ENCODE measurements at places on chromosomes 16 and 17.

DNA sequence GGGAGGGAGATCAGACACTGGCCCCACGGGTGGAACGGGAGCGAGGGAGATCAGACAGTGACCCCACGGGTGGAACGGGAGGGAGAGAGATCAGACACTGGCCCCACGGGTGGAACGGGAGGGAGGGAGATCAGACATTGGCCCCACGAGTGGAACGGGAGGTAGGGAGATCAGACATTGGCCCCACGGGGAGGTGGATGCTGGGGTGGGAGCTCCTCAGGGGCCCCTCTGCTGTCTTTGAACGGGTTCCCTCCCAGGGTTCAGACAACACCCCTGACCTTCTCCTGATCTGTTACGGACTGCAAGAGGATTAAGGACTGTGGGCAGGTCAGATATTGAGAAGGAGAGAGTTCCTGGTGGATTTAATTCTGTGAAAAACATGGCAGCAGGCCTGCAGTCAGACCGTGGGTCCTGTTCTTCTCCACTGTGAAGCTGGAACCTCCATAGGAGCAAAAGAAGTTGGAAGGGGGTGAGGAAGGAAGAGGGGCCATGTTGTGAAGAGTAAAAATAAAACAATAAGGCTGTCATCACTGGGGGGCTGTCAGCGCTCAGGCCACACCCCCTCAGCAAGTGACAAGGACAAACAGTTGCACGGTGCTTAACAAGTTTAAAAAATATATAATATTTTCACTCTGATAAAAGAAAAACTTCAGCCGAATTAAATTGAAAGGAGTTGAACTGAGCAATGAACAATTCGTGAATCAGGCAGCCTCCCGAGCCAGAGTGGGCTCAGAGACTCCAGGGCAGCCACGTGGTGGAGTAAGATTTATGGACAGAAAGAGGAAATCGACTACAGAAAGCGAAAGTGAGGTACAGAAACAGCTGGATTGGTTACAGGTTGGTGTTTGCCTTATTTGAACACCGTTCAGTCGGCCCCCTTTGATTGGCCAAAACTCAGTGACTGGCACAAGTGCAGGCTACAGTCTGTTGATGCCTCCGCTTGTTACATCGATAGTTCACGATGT lies 348.7 kb upstream of the TNRC6C start:
- no peak for DNase-seq

GRCh38 chr16:22355487-22355908 lies 18.9 kb downstream of the CDR2 start:
- no peak for DNase-seq

GRCh38 chr17:64938290-64938689 lies 19.0 kb upstream of the LRRC37A3 start:
- no peak for DNase-seq

DNA sequence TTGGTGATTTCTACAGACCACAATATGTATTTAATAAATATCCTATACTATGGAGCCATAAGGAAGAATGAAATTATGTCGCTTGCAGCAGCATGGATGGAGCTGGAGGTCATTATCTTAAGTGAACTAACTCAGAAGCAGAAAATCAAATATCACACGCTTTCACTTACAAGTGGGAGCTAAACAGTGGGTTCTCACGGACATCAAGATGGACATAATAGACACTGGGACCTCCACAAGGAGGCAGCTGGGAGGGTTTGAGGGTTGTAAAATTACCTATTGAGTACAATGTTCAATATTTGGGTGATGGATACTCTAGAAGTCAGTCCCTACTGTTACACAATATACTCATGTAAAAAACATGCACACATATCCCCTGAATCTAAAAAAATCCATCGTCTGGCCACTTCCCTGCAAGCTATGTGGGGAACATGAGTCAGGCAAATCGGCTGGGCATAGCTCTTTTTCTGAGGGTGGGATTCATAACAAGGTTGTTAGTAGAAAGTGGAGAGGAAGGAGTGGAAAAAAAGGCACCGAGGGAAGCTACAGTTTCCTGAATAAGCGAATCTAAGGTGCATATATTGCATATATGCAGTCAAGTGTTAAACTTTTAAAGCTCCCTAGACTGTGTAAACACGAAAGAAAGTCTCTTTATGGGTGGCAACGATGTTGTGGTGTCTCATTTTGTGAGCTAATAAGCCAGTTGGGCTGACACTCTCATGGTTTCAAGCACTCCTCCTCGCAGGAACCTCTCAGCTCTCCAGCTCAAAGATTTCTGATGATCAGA lies 135.2 kb upstream of the CPHXL start:
- no peak for DNase-seq

GRCh38 chr17:19269106-19269505 lies 31.9 kb downstream of the EPN2 start:
- DNase-seq: no peak

DNA sequence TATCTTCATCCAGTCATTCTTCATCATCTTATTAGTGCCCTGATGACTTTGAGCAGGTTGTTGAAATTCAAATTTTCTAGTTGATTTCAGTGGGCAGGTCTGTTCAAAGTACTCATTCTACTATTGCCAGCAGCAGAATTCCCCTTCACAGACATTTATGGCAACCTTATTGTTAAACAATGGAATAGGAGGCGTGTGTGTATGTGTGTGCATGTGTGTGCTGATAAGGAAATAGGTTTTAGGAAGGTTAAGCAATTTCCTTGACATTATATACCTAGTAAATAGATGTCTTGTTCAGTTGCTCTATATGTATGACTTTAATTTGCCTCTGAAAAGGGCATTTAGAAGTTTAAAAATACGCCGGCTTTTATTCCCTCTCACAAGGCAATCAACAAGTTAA lies 601.4 kb upstream of the CA10 start:
- no peak for DNase-seq

DNA sequence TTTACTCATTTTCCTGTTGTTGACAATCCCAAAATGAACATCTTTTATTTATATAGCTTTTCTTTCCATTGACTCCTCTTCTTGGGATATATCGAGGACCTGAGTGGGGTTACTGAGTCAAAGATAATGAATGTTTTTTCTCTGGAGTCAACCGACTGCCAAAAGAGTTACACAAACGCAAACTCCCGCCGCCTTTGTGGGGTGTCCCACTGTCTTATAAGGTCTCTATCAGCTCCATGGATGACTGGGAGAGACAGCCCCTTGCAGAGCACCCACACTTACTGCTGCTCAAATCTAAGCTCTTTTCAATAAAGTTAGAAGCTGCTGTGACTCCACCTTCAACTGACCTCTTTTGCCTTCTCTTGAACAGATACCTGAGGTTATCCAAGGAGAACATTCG lies 25.2 kb downstream of the C16orf78 start:
- no peak for DNase-seq

DNA sequence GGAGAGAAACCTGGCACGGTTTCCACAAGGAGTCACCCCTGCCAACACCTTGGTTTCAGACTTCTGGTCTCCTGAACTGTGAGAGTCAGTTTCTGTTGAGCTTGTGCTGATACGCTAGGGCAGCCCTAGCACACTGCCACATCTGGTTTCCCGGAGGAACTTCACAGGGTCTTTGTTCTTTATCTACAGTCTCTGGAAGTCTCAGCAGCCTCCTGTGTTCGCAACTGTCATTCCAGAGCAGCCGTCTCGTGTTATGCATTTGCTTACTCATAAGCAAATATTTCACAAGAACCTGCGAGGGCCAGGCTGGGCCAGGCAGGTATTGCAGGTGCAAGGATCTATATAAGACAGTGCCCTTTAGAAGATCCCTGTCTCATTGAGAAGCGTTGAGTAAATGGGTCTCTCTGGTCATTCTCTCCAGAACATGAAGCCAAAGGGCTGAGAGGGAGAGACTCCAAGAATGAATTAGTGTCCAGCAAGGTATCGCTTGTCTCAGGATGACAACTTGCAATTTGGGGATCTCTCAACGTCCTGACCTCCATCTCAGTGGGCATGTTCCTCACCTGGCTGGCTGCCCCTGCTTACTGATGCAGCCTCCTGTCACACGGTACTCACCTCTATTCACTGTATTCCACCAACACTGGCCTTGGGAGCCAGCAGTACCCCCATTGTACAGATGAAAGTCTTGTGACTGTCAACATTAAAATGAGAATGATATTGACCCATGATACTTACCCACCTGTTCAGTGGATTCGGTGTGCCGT lies 141.2 kb downstream of the WWOX start:
- no peak for DNase-seq

- no peak for DNase-seq
Measured at GRCh38 chr17:32742681-32743538, 134.0 kb downstream of the MYO1D start.

- no peak for DNase-seq
Measured at GRCh38 chr17:80873307-80873951, 118.2 kb upstream of the CHMP6 start.

DNA sequence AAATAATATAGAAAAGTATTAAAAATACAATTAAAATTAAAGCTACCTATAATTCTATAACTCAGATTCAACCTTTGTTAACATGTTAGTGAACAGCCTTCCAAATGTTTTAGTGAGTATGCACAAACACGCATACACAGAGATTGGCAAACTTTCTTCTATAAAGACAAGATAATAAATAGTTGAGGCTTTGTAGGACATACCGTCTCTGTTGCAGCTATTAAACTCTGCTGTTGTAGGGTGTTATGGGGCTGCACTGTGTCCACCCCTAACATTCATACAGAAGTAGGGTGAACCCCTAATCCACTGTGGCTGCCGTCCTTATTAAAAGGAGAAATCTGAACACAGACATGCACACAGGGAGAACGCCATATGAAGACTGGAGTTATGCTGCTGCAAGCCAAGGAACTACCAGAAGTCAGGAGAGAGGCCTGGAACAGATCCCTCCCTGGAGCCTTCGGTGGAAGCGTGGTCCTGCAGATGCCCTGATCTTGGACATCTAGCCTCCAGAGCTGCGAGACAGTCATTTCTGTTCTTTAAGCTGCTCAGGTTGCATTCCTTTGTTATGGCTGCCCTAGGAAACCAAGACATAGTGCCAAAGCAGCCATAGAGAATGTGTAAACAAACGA lies 383.2 kb downstream of the GRIN2A start:
- no peak for DNase-seq

GRCh38 chr17:80970044-80970761 lies 21.4 kb upstream of the CHMP6 start:
- no peak for DNase-seq

DNA sequence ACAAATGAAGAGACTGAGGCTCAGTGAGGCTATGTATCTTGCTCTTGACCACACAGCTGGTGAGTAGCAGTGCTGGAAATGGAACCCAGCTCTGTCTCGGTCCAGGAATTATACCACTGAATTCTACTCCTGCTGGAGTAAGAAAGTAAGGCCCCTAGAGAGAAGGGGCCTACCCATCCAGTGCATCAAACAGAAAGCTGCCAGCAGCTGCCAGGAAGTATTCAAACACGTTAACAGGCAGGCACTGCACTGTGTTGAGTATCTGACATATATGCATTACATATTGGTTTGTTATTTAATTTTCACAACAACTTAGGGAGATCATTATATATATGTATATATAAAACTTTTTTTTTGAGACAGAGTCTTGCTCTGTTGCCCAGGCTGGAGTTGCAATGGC lies 4.0 kb downstream of the ARL5C start:
- no peak for DNase-seq

- peak; percentile 46 for DNase-seq
Measured at GRCh38 chr17:78925662-78926555, 722 bp upstream of the TIMP2 start.

DNA sequence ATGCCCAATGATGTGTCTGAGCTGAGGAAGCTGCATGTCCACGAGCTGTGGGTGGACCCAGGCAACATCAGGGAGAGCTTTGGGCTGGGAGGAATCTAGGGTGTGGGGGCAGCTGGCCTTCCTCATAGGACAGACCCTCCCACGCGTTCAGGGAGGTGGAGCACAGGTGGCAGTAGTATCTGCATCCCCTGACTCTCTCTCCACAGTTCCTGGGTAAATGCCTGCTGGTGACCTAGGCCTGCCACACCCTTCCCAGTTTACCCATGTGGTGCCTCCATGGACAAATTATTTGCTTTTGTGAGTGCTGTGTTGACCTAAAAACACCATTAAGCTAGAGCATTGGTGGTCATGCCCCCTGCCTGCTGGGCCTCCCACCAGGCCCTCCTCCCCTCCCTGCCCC lies 3.2 kb downstream of the HBM start:
- no peak for DNase-seq

- DNase-seq: no peak
Measured at GRCh38 chr17:2797226-2797625, 988 bp downstream of the RAP1GAP2 start.

GRCh38 chr16:88530858-88531203 lies 39.4 kb upstream of the ZC3H18 start:
- DNase-seq: no peak

GRCh38 chr17:31390748-31391495 lies 553 bp upstream of the RAB11FIP4 start:
- DNase-seq: no peak

DNA sequence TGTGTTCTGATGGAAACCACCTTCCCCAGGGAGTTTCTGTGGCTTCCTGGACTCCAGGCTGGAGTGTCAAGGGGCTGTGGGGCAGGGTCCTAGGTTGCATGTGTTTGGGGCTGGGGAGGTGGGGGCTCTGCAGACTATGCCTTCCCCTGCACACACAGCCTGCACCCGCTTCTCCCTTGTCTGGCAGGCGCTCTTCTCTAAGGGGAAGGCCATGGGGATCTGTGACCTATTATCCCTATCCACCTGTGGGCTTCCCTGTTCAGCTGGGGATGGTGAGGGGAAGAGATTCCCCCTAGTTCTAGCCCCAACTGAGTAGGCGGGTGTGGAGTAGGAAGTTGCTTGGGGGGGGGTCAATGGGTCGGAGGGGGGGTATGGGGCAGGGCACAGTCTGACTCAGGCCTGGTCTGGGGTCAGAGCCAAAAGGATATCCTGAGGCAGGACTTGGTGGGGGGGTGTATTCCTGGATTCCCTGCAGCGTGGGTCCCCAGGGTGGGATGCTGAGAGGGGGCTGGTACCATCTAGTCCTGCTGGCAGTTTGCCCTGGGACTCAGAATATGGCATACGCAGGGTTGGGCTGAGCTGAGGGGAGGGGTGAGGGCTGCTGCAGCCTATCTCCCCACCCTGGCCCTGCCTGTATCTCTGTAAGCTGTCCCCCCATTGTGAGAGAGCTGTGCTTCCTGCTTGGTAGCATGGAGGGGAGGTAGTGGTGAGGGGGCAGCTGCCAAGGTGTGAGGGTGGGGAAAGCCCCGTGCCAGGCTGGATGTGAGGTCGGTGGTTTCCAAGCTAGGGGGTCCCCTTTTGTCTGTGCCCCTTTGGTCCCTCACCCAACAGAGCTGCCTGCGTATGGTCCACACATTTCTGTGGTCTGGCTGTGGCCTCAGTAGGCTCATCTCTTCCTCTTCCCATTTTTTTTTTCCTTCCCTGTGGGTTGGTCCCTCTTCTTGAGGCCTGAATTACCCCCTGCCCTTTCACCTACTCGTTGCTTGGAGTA lies 14.7 kb downstream of the RARA start:
- DNase-seq: no peak

- DNase-seq: no peak
Measured at GRCh38 chr17:57532556-57532955, 212.5 kb downstream of the CCDC182 start.

DNA sequence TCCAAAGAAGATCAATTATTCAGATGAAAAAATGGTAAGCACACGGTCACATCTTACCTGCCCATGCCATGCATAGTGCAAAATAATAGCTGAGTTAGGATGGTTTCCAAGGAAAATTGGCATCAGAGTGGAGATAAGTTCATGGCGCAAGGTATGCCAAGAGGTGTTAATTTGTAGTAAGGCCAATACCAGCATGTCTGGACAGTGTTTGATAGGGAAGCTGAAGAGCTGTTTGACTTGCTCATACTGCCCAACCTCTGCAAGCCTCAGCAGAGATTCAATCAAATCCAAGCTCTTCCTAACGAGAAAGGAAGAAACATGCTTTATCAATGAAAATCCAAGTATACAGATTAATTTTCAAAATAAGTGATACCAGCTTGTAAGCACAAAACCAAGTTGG lies 51.0 kb downstream of the CNOT1 start:
- no peak for DNase-seq

Measured in urothelium cell line (cell line).